ENCODE measurements at places on chromosomes 4 and X.

DNA sequence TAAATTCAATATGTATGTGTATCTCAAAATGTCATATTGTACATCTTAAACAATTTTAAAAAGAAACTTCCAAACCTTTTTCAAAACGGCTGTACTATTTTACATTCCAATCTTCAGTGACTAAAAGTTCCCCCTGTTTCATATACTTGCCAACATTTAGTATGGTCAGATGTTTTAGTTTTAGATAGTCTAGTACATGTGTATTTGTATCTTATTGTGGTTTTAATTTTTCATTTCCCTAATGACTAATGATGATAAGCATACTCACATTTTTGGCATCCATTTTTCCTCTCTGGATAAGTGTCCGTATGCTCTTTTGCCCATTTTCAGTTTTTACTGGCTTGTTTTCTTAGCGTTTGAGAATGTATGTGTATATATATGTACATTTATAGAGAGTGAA lies 212.2 kb upstream of the MAGEB18 start:
- no peaks in the 10 kb centered on the region for H3K27me3 ChIP-seq
- no peak overlapping the region for H3K4me3 ChIP-seq
- DNase-seq: no peak
- no peaks in the 10 kb centered on the region for H3K36me3 ChIP-seq

GRCh38 chrX:103183912-103184311 lies 31.0 kb upstream of the BEX4 start:
- H3K27ac ChIP-seq: no peak overlapping the region
- H3K27me3 ChIP-seq: no peaks in the 10 kb centered on the region
- no peaks in the 10 kb centered on the region for H3K4me1 ChIP-seq

DNA sequence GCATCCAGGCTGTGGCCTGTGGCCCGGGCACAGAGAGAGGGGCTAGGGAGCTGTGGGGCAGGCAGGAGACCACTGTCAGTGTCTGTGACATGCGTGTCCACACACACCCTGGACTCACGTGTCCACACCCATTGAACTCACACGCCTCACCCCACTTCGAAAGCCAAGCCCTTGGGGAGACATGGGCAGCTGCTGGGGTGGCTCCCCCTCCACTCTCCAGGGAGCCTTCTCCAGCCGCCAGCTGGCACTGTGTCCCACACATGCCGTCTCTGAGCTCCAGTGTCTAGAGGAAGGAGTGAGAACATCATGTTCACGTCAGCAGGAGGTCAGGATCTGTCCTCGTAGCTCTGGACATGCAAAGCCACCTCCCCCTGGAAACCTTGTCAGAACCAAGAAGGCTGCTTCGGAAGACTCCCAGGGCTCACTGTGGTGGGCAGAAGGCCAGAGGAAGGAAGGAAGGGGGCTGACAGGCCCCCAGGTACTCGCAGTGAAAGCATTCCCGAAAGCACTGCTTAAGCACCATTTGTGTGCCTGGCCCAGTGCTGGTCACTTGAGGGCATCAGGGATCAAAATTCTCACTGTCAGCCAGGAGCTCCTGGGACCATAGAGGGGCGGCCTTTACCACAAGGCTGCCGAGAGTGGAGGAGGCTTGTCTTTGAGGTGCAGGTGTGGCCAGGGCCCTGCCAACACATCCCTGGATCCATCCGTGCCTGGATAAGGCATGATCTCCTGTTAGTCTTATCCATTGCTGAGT lies 61.4 kb downstream of the HTRA3 start:
- no peaks in the 10 kb centered on the region for H3K27me3 ChIP-seq
- no peak for DNase-seq
- H3K4me1 ChIP-seq: peaks cover 3% of the 10 kb centered on the region
- no peak overlapping the region for H3K27ac ChIP-seq
- no peaks in the 10 kb centered on the region for H3K36me3 ChIP-seq
- H3K4me3 ChIP-seq: no peak overlapping the region

DNA sequence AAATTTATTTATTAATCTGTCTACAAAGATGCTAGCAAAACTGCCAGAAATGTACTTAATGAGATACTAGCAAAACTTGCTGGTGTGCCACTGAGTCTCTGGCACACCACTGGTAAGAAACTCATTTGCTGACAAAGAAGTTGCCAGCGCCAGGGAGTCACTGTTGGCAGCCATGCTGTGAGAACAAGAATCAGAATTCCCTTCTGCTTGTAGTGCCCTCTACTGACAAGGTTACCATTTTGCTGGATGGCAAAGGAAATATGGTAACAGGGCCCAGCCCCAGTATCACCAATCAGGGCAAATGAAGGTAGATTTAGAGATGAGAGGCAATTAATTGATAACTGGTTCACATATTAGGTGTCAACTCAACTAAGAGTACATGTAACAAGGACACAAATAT lies 750.1 kb upstream of the ADGRL3 start:
- H3K27me3 ChIP-seq: no peaks in the 10 kb centered on the region
- DNase-seq: no peak
- no peak overlapping the region for H3K4me3 ChIP-seq
- no peaks in the 10 kb centered on the region for H3K4me1 ChIP-seq
- no peaks in the 10 kb centered on the region for H3K36me3 ChIP-seq

DNA sequence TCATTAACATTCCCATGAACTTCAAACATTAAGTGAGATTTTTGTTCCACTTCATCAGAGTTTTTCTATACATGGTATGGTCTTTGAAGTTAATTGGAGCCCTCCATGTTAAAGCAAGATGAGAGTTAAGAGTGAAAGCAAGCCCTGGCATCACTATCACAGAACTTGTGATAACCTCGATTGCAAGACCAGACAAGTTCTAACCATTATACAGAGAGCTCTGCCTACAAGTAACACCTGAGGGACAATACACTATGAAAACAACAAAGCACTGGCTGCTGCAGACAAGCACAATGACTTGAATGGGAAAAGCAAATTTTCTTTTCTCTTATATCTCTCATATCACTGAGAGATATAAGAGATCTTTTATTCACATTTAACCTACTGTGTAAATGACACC lies 126.6 kb upstream of the GYPA start:
- no peak overlapping the region for H3K4me3 ChIP-seq
- no peaks in the 10 kb centered on the region for H3K27me3 ChIP-seq
- no peaks in the 10 kb centered on the region for H3K36me3 ChIP-seq
- H3K27ac ChIP-seq: no peak overlapping the region
- no peak for DNase-seq

GRCh38 chr4:5760246-5760645 lies 49.2 kb downstream of the EVC start:
- DNase-seq: no peak
- peaks cover 54% of the 10 kb centered on the region for H3K36me3 ChIP-seq
- no peak overlapping the region for H3K27ac ChIP-seq
- H3K27me3 ChIP-seq: no peaks in the 10 kb centered on the region
- no peaks in the 10 kb centered on the region for H3K4me1 ChIP-seq

- no peaks in the 10 kb centered on the region for H3K27me3 ChIP-seq
- no peaks in the 10 kb centered on the region for H3K36me3 ChIP-seq
- H3K4me3 ChIP-seq: no peak overlapping the region
- no peaks in the 10 kb centered on the region for H3K4me1 ChIP-seq
- H3K27ac ChIP-seq: no peak overlapping the region
Observed at GRCh38 chr4:64642936-64643335, 233.7 kb upstream of the TECRL start.

- H3K4me3 ChIP-seq: no peak overlapping the region
- H3K27me3 ChIP-seq: no peaks in the 10 kb centered on the region
- DNase-seq: no peak
- H3K27ac ChIP-seq: no peak overlapping the region
Observed at GRCh38 chr4:66562276-66562806, 892.1 kb upstream of the EPHA5 start.

- H3K36me3 ChIP-seq: no peaks in the 10 kb centered on the region
- no peak overlapping the region for H3K4me3 ChIP-seq
- no peaks in the 10 kb centered on the region for H3K27me3 ChIP-seq
- no peak for DNase-seq
- no peaks in the 10 kb centered on the region for H3K4me1 ChIP-seq
- no peak overlapping the region for H3K27ac ChIP-seq
Observed at GRCh38 chr4:76532805-76533204, 97.8 kb downstream of the SHROOM3 start.

- no peaks in the 10 kb centered on the region for H3K4me1 ChIP-seq
- no peak overlapping the region for H3K27ac ChIP-seq
- H3K27me3 ChIP-seq: no peaks in the 10 kb centered on the region
- DNase-seq: no peak
Observed at GRCh38 chr4:154471526-154472331, 19.9 kb downstream of the DCHS2 start.

GRCh38 chr4:105683038-105683437 lies 25.5 kb downstream of the INTS12 start:
- no peaks in the 10 kb centered on the region for H3K27me3 ChIP-seq
- no peak for DNase-seq
- no peaks in the 10 kb centered on the region for H3K4me1 ChIP-seq

DNA sequence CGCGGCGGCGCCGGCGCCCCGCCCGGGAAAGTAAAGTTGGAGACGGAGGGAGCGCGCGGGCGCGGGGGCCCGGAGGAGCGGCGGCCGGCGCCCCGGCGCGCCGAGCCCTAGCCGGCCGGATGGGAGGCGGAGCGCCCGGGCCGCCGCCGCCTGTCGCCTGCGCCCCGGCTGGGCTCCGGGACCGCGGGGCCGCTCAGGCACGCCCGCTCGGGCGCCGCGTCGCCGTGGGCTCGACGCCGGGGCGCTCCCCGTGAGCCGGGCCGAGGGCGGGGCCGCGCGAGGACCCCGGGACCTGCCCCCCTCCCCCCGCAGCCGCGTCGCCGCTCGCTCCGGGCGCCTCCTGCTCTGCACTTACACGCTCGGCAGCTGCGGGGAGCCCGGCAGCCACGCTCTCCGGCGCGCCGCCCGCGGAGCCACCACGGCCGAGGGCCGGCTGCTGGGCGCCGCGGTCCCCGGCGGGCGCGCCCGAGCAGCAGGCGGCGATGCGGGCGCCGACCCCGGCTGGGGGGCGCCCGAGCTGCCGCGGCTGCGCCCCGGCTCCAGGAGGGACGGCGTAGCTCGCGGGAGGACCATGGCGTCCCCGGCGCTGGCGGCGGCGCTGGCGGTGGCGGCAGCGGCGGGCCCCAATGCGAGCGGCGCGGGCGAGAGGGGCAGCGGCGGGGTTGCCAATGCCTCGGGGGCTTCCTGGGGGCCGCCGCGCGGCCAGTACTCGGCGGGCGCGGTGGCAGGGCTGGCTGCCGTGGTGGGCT lies at the start of gene ADRA2C:
Gene ADRA2C (plus strand): TSS at position 350 of the 749 bp plus-strand sequence. CDS start 222 bp downstream, at position 572.
- peaks cover 13% of the 10 kb centered on the region for H3K27me3 ChIP-seq
- no peak for DNase-seq
- peak within 1 kb of the TSS; percentile 74 for H3K4me3 ChIP-seq
- peak within 1 kb of the TSS; percentile 93 for H3K27ac ChIP-seq

GRCh38 chrX:123920105-123920785 lies 41.3 kb upstream of the STAG2 start:
- no peak for DNase-seq
- no peaks in the 10 kb centered on the region for H3K4me1 ChIP-seq
- H3K4me3 ChIP-seq: no peak overlapping the region
- no peak overlapping the region for H3K27ac ChIP-seq

- H3K27me3 ChIP-seq: no peaks in the 10 kb centered on the region
- H3K36me3 ChIP-seq: no peaks in the 10 kb centered on the region
- DNase-seq: no peak
- H3K4me3 ChIP-seq: no peak overlapping the region
Observed at GRCh38 chr4:78747475-78747922, 28.7 kb upstream of the BMP2K start.

- no peak overlapping the region for H3K4me3 ChIP-seq
- H3K4me1 ChIP-seq: no peaks in the 10 kb centered on the region
- no peak overlapping the region for H3K27ac ChIP-seq
- H3K36me3 ChIP-seq: no peaks in the 10 kb centered on the region
- DNase-seq: no peak
- H3K27me3 ChIP-seq: no peaks in the 10 kb centered on the region
Observed at GRCh38 chr4:179007755-179008154, 1565.5 kb upstream of the AGA start.

- no peaks in the 10 kb centered on the region for H3K4me1 ChIP-seq
- no peak overlapping the region for H3K4me3 ChIP-seq
- H3K36me3 ChIP-seq: no peaks in the 10 kb centered on the region
- H3K27me3 ChIP-seq: no peaks in the 10 kb centered on the region
Observed at GRCh38 chr4:101992446-101992845, 201.9 kb downstream of the BANK1 start.

GRCh38 chr4:2458546-2459491 lies 10.1 kb upstream of the RNF4 start:
- DNase-seq: no peak
- H3K27ac ChIP-seq: no peak overlapping the region
- H3K4me3 ChIP-seq: no peak overlapping the region

GRCh38 chr4:71472946-71473345 lies 134.1 kb downstream of the SLC4A4 start:
- DNase-seq: no peak
- no peaks in the 10 kb centered on the region for H3K36me3 ChIP-seq

- no peak overlapping the region for H3K27ac ChIP-seq
- DNase-seq: no peak
- H3K4me3 ChIP-seq: no peak overlapping the region
- no peaks in the 10 kb centered on the region for H3K27me3 ChIP-seq
Observed at GRCh38 chr4:12050357-12050756, 621.7 kb upstream of the HS3ST1 start.

DNA sequence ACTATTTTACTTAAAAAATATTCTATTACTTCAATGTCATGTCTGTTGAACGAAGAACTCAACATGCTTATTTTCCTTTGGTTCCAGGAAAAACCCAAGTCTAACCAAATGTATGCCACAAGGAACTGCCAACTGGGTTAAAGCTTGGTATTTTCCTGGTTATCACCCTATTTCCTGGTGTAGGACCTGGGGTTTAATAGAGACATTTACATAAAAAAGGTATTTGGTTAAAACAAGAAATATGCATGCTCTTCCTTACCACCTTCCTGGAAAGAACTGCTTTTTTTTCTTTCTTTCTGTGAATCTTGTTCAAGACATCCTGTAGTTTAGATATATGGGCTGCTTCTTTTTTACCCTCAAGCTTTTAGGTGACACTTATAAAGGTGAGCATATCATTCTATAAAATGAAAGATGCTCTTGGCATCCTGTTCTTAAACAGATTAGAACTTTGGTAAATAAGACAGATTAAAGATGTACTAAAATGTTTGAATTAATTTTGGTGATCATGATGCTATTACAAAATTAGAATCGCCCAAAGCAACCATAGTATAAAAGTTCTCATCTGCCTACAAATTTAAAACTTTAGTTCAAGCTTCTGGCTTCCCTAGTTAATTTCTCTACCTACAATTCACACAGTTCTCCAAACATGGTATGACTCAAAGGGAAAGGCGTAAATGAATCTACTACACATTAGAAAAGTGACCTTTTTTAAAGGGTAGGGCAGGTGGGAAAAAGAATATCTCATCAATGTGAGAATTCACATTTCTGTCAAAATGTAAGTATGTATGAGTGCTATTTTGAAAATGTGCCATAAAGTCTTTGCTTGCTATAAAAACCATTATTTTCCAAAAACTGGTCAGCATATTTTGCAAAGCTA lies 103.5 kb downstream of the CNOT6L start:
- peaks cover 18% of the 10 kb centered on the region for H3K36me3 ChIP-seq
- no peak for DNase-seq
- no peaks in the 10 kb centered on the region for H3K27me3 ChIP-seq
- no peaks in the 10 kb centered on the region for H3K4me1 ChIP-seq
- H3K4me3 ChIP-seq: no peak overlapping the region

DNA sequence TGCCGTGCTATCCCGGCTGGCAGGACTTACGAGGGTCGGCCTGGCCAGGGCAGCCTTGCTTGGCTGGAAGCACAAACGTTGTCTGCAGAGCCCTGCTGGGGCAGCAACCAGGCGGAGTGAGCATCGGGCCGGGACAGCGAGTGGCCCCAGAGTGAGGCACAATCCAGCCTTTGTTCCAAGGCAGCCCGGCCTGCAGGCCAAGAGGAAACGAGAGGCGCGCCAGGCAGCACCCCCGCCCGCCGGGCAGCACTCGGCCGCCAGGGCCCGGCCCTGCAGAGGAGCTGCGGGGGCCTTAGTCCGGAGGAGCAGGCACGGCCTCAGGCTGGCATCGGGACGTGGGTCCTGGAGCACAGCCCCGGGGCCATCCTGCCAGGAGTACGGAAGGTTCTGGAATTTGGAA lies 24.1 kb downstream of the FGFRL1 start:
- no peak overlapping the region for H3K4me3 ChIP-seq
- no peak for DNase-seq
- H3K4me1 ChIP-seq: peaks cover 58% of the 10 kb centered on the region
- H3K27me3 ChIP-seq: no peaks in the 10 kb centered on the region
